ENCODE measurements at places on chromosomes 5 and 9. TPM values are rescaled to one million over a fixed set of nuclear protein-coding genes. Genes with fewer than 3 reads are reported as not detected.

GRCh38 chr5:132180134-132180745 lies 47.4 kb downstream of the P4HA2 start:
- DNase-seq: peak; percentile 85

DNA sequence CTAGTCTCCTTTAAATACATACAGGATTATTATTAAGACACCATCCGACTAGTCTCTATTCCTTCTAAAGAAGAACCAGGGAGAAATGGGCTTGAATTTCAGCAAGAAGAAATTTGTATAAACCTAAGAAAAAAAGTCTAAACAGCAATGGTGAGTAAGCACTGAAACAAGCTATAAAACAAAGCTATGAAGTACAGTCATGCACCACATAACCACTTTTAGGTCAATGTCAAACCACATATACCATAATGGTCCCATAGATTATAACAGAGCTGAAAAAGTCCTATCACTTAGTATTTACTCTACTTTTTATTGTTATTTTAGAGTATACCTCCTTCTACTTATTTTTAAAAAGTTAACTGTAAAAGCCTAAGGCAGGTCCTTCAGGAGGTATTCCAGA lies 102.0 kb upstream of the NFIB start:
- DNase-seq: no peak

GRCh38 chr9:85024374-85024773 lies 354.8 kb downstream of the NTRK2 start:
- peak; percentile 85 for DNase-seq

DNA sequence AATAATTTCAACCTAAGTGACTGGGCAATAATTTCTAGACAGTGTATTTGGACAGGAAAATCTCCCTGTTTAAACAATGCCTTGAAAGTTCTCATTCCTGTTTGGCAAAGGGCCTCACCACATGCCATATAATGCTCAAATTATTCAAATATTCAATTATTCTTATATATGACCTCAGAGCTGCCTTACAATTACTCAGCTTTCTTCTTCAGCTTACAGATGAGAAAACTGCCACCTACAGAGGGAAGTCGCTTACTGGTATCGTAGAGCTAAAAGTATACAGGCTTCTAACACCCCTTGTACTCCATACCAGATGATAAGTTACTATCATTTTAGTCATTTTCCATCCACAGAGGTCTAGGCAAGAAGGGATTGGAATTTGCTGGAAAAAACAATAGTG lies 830.3 kb downstream of the BRINP1 start:
- no peak for DNase-seq

- peak; percentile 70 for DNase-seq
Observed at GRCh38 chr9:99445371-99445891, 223.3 kb downstream of the SEC61B start.

GRCh38 chr5:139079991-139080610 lies 118.1 kb downstream of the SIL1 start:
- no peak for DNase-seq

DNA sequence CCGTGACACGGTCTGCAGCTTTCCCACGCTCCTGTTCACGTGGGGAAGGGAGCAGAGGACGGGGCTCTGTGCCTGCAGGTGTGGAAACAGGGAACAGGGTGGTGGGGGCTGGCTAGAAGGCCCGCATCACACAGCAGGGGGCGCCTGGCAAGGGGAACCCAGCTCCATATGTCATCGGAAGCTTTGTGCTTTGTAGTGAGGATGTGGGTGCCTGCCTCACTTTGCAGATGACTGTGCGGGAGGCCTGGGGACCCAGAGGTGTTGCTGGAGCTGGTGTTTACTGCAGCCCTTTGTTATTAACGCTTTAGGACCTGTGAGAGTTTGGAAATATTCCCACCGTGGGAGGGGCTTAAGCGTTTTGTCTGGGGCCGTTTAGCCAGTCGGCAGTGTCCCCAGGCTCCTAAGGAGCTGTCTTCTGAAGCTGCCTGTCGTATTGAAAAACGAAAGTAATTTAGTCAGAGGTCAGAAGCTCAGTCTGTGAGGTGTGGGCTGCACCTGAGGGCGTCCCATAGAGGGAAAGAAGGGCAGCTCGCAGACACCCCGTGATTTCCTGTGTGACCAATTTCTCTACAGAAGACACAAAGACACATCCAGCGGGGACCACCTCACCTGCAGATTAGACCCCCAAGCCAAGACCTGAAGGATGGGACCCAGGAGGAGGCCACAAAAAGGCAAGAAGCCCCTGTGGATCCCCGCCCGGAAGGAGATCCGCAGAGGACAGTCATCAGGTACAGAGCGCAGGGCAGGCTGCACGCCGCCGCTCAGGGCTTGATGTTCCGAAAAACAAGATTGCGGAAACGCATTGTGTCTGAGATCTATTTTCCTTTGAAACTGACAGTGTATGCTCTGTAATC lies 9.1 kb downstream of the MAN1B1 start:
- DNase-seq: no peak

- DNase-seq: no peak
Observed at GRCh38 chr5:41908374-41909079, 4.4 kb downstream of the RIMOC1 start.

GRCh38 chr5:77845324-77845646 lies 69.1 kb upstream of the TBCA start:
- DNase-seq: no peak

DNA sequence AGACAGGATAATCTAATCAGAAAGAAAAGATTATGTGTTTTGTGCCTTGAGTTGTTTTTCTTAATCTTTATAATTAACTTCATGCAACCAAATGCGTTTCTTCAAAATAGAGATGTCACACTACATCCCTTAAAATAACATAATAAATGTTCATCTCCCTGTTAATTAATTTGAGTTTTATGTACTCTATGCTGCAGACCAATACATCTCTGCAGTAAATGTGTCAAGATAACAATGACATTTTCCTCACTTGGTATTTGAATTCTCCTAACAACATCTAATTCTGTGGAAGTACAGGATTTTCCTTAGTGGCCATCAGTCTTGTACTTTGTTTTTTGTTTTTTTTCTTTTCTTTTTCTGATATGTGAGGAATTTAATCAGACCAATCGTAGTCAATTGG lies 279.2 kb upstream of the TYRP1 start:
- no peak for DNase-seq

PCDHGA6 gene
- polyA plus RNA-seq: 2.2 TPM

FAM151B gene
- 3.9 TPM for polyA plus RNA-seq

RASGRF2 gene
- 0.95 TPM for polyA plus RNA-seq

- DNase-seq: peak; percentile 43
Observed at GRCh38 chr5:93579692-93580062, 1.3 kb downstream of the NR2F1-AS1 start.
